Nephron progenitor cell (in vitro differentiated cells): ENCODE measurements at places on chromosomes 2 and 18.

DNA sequence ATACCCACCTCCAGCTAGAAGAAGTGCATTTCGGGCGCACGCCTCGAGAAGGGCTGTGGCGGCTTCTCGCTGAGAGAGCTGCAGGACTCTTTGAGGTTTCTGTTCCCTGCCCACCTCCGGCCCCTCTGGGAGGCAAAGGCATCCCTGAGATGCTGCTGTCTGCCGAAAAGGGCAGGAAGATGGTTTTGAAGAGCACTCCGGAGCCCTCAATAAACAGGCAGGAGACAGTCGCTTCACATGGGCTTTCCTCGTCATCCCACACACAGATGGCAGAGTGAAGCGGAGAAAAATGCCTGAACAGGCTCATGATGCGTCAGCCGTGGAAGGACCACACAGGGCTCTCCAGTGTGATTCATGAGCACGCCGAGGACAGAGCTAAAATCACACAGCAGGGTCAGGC, 25.4 kb upstream of the GLI2 start:
- no peak for DNase-seq

GRCh38 chr18:40939656-40940515, 1015.1 kb upstream of the PIK3C3 start:
- no peak for DNase-seq

DNA sequence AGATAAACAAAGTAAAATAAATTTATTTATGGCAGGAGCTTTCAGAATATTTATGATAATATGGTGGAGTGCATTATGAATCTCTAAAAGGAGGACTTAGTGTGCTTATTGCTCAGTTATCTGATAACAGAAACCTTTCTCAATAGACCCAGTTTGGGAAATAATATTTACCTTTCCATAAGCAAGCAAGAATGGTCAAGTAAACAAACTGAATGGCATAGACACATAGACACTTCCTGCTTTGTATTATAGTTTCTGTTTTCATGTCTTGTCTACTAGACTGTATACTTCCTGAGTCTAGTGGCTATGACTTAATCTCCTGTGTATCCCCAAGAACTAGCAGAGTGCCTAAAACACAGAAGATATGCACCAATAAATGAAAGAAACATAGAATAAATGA, 87.8 kb downstream of the UPP2 start:
- DNase-seq: no peak

GRCh38 chr2:60719331-60719730, 36.7 kb upstream of the PAPOLG start:
- DNase-seq: no peak
